ENCODE measurements at places on chromosomes 16 and 17.

DNA sequence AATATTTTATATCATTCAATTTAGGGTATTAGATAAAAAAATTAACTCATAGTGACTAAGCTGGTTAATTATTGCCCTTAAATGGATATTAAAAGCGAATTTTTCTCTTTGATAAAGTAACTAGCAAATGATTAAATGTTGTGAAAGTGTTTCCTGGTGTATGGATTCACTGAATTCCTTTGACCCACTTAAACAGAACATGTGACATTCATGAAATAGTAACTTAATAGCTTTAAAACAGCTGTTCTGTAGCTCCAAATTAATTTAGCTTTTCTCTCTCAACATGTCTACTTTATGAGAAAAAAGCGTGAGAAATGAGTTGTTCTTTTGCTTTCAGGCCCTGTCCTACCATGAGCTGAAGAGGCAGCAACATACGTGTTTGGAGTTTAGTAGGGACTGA, 36.4 kb upstream of the APPBP2 start:
- DNase-seq = no peak

DNA sequence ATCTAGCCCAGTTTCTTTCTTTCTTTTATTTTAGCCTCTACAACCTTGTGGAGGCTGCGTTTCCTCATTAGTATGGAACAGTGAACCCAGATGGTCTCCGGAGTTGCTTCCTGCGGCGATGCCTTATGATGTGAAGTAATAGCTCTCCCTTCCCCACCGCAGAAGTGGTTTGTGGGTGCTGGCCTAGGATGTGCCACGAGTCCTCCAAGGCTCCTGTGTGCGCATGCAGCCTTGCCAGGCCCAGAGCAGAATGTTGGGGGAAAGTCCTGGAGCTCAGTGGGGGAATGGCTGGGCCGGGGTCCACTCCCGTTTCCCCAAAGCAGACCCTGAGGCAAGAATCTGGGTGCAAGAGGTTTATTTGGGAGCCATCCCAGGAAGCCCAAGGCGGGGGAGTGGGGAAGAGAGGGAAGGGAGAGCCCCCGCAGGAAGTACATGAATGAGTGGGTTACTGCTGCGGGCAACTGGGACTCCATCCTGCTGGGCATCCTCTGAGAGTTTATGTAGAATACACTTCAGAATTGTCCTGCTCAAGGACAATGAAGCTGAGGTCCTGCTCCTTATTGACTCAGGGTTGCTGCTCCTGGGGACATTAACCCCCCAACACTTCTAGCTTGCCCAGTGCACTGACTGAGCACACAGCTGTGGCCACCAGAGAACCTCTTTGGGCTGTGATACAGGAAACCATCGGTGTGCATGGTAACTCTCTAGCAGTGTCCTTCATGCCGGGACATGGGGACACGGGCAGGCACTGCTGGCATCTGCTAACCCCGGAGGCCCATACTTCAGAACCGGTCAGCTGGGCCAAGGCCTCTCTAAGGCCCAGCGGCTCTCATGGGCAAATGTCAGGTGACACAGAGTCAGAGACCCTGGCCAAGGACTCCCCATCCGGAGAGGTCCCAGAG, 3.7 kb upstream of the HCRT start:
- DNase-seq = no peak

DNA sequence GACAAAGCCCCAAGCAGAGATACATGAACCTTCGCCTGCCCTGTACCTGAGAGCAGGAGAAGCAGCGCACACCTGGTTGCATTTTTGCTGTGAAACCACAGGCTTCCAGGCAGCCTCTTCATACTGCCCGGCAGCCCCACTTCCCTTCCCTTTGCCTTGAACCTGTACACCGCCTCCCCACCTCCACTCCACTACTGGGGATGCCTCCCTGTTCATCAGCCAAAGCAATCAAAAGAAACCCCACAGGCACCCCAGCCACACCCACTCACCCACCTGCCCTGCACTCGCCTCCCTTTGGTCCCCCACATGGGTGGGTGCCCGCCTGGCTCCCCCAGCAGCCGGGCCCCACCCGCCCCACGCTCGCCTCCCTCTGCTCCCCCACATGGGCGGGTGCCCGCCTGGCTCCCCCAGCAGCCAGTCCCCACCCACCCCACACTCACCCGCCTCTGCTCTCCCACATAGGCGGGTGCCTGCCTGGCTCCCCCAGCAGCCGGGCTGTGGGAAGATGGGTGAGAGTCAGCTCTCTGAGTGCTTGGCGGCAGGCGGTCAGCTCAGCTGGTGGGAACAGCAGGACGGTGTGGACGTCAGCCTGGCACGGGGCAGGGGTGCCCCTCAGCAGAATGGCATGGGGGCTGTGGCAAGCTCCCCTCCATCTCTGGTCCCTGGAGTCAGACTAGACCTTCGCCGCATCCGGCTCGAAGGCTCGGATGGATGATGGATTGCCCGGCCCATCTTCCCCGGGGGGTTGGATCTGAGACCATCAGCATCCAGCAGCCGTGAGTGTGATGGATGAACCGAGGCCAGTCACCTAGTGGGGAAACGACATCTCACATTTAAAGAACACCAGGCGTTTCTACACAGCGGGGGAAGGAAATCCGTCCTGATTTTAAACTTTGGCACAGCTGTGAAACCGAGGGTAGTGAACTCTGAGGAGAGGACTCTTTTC, 135.6 kb downstream of the BANP start:
- no peak for DNase-seq

DNA sequence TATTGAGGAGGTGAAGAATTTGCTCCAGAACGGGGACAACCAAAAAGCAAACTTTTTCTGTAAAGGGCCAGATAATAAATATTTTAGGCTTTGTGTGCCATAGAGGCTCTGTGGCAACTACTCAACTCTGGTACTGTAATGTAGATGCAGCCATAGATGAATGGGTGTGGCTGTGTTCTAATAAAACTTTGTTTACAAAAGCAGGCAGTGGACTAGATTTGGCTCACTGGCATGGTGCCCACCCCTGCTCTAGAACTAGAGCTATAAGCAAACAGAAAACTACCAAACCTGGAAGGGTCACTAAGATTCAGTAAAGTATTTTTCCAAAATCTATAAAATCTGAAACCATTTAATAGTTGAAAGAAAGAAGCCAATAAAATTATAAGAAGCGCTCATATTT, 24.6 kb upstream of the SMURF2 start:
- no peak for DNase-seq

- no peak for DNase-seq
Measured at GRCh38 chr16:1003391-1004347, 22.1 kb downstream of the SOX8 start.

DNA sequence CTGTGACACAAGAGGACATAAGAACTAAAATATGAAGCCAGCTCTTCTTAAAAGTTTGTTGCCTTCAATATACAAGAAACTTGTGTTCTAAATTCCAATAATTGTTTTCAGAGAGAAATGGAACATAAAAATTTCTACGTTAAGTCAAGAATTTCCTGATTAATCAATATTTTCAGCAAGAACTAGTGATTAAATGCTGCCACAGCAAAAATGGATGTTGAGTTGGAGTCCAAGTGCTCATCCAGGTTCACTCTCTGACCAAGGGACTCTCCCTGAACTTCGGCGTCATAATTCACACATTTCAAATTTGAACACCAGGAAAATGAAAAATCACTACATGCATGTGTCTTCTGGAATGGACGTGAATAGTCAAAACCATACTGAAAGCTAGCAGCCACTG, 1263.6 kb upstream of the GOT2 start:
- DNase-seq = no peak

GRCh38 chr17:82204831-82205719, 7.6 kb downstream of the CCDC57 start:
- DNase-seq = peak; percentile 39
